ENCODE measurements at places on chromosomes 6 and 20.

DNA sequence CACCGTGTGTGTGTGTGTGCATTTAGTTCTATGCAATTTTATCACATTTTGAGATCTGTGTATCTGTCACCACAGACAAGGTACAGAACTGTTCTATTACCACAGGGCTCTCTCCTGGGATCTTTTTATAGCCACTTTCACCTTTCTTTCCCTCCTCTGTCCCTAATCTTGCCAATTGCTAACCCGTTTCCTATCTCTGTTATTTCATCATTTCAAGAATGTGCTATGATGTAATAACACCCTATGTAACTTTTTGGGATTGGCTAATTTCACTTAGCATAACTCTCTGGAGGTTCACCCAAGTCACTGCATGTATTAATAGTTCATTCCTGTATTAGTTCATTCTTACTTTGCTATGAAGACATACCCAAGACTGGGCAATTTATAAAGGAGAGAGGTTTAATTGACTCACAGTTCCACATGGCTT, 657.7 kb downstream of the QKI start:
- DNase-seq = no peak

- no peak for DNase-seq
These were observed 38.3 kb downstream of the DAAM2 start for GRCh38 chr6:39830444-39830843.

- peak; percentile 63 for DNase-seq
These were observed 45.8 kb downstream of the AHI1 start for GRCh38 chr6:135451617-135452190.

- DNase-seq = no peak
These were observed 180.0 kb upstream of the SMLR1 start for GRCh38 chr6:130647246-130647645.

GRCh38 chr20:15902493-15902892, 670.8 kb downstream of the KIF16B start:
- no peak for DNase-seq

GRCh38 chr20:46592580-46593362, 42.3 kb upstream of the OCSTAMP start:
- no peak for DNase-seq

- DNase-seq = no peak
These were observed 216.8 kb upstream of the CITED2 start for GRCh38 chr6:139591075-139591865.

GRCh38 chr20:20483328-20483727, 115.4 kb downstream of the INSM1 start:
- DNase-seq = no peak

DNA sequence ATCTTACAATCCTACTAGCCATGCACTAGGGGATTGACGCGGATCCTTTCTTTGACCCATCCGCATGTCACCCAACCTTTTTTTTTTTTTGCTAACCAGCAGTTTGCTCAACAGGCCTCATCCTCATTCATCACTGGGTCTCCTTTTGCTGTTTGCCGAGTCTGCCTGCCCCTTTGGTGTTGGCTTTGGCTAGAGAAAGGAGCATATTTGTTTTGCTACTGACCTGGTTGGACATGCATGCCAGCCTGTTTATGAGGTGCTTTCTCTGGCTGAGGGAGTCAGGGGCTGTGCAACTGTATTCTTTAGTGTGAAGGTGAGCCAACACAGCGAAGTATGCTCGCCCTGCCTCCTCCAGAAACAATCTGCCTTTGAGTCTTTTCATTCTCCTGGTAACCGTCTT, 40.2 kb downstream of the E2F3 start:
- DNase-seq = peak; percentile 36

DNA sequence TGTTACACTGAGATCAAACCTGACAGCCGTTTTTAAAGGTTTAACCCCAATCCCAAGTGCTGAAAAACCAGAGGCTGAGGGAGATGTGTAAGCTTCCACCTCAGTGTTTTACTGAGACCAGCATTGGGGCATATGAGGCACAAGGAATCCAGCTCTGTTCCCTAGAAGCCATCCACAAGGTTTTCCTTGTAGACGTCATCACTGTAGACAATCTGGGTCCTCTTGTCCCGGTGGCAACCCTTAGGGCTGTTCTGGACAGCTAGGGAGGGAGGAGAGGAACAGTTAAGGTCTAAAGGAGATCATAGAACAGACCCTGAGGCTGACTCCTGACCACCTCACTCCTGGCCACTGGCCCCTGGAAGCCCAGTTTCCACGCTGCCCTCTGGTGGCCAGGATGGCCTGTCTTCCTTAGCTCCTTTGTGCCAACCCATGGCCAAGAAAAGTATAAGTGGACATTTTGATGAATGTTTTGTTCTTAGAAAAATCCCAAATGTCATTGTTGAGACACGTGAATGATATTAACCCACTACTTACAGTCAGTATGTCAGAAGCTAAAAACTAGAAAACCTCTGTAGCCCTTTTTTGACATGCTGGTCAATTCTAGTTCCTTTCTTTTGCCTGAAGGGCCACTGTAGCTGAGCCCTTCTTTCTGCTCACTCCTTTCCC, 6.4 kb downstream of the CFB start:
- peak; percentile 48 for DNase-seq

- DNase-seq = no peak
These were observed 210.0 kb upstream of the PRDM1 start for GRCh38 chr6:105875974-105876640.

DNA sequence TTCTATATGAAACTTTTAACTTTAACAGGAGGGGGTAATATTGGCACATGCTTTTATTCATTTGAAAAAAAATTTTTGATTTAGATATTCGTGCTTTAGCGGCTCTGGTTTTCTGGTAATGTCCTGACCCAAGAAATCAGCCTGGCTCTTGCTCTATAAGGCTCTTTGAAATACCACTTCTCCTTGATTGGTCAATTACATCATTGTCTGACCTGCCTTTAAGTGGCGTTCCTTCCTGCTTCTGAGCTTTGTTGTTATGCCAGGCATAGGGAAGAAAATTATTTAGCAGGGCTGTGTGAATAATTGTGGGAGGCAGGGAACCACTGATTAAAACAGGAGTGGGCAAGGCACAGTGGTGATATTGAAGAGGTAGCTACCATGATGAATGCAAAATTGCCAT, 3.9 kb downstream of the RNF144B start:
- DNase-seq = no peak

- DNase-seq = no peak
These were observed 236.3 kb downstream of the BCAS1 start for GRCh38 chr20:53834062-53834442.

- no peak for DNase-seq
These were observed at the start of gene NFYA for GRCh38 chr6:41072836-41073202. Gene NFYA, plus strand, starts transcription at chr6:41072974. Its CDS starts 6,116 bp downstream, at chr6:41079090.

DNA sequence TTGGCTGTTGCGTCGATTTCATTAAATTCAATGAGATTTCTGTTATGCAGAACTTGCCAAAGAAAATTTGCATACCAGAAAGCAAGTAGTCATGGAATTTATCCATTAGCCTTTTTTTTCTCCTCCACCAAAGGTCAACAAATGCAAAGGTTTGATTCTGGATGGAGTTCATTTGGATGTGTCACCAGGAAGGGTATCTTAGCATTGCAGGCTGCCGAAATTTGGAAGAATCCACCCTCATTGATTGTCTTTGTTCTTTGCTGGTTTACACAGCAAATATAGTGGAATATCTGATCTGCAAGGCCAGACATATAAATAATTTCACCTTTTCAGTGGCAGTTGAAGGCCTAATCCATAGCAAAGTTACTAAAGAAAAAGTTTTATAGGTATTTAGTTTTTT, 229.4 kb upstream of the SLC35B3 start:
- no peak for DNase-seq

DNA sequence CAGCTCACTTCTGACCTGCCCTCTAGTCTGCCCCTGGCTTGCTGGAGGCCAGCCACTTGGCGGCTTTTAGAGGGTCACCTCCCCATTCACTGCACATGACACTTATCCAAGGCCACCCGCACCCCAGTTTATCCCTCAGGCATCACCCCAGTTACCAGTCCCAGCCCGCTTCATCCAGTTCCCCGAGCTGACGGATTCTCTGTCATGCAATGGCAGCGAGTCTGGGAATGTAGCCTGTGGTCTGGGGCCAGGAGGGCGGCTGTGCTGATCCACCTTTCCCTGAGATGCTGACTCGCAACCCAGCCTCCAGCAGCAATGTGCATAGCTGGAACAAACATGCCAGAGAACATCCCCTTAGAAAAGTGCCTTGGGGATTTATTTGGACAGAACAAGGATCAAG, 25.8 kb downstream of the SYNDIG1 start:
- DNase-seq = no peak

DNA sequence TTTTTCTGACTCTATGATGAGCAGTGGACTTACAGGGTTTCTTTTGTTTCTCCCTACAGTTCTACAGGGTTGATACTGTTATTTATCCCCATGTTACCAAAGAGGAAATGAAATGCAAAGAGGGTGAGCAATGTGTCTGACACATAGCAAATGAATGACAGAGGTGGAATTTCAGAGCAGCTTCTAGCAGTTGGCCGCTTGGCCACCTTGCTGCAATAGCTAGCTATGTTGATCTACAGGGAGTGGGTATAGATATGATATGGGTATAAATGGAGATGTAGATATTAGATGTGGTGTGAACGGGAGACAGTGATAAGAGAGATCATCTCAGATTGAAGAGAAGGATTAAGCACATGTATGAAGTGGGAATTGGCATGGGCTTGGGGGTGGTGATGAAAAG, 10.9 kb upstream of the SLC22A3 start:
- DNase-seq = no peak

- no peak for DNase-seq
These were observed 6.7 kb downstream of the PPP1R16B start for GRCh38 chr20:38812182-38812581.

DNA sequence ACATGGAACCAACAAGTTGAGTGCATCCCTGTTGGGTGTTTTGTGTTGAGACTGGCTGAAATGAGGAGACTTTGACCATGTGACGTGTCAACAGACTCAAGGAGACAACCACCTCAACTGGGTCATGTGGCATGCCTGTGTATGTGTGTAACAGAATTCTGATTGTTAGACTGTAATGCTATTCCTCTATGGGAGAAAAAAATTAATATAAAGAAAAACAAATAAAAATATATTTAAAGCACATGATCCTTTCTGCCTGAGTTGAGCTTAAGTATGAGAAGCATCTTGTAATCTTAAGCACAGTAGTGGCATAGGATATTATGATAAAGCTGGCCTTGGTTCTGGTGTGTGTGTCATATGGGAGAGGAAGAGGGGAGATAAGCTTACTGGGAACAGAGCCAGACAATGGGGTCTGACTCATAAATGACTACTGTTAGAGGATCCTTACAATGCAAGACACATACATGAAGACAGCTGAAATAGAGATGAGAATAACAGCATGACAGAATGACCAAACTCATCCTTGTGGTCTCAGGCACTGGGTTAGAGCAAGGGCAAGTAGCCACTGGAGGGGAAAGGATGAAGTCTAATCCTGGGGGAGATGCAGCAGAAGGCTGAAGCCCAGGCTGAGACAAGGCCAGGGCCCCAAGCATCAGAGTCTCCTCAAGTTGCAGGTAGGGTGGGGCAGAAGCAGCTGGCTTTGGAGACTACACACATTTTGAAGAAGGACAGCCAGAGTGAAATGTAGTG, 9.2 kb downstream of the TP53INP2 start:
- DNase-seq = no peak

- no peak for DNase-seq
These were observed 9.9 kb downstream of the STX16 start for GRCh38 chr20:58660855-58661597.

- DNase-seq = no peak
These were observed 4.6 kb downstream of the MAD2L1BP start for GRCh38 chr6:43639984-43640800.

- DNase-seq = peak; percentile 46
These were observed 734 bp downstream of the TPBG start for GRCh38 chr6:82364087-82365015.

GRCh38 chr6:46979206-46979605, 57.5 kb upstream of the ADGRF5 start:
- no peak for DNase-seq

- no peak for DNase-seq
These were observed 14.5 kb downstream of the GMEB2 start for GRCh38 chr20:63612276-63612931.

DNA sequence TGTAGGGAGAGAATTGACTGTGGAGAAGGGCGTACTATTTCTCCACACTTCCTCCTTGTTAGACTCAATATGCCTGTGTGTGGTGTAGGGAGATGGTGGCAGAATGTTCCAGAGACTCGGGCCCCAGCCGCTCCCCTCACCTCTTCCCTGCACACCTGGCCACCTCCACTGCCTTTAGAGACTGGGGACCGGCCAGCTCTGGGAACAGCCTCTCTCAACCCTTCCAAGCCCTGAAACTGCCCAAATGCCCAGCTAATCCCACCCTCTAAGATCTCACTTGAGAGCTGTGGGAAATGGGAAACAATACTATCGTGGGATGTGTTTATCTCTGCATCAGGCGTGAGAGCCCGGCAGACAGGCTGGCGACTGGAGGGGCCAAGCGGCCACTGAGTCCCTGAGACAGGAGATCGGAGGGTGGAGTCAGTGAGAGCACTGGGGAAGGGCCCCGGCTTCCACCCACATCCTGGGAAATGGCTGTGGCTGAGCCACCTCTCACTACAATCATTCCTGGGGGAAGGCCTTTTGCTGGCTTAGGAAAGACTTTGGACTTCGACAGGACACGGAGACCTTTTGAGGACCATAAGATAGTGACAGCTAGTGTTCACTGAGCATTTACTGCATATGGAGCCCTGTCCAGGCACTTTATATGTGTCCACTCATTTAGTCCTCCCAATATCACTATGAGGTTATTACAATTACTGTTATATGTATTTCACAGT, 31.0 kb upstream of the MRPS18A start:
- DNase-seq = no peak

GRCh38 chr20:51562332-51563173, 20.0 kb upstream of the NFATC2 start:
- peak; percentile 93 for DNase-seq

- no peak for DNase-seq
These were observed 11.2 kb upstream of the CDK19 start for GRCh38 chr6:110826236-110827129.

GRCh38 chr20:39109933-39110818, 148.0 kb downstream of the DHX35 start:
- DNase-seq = no peak

GRCh38 chr6:110874880-110875547, 429 bp downstream of the AMD1 start:
- DNase-seq = peak; percentile 40
